ENCODE measurements at places on chromosomes 1 and 21.

DNA sequence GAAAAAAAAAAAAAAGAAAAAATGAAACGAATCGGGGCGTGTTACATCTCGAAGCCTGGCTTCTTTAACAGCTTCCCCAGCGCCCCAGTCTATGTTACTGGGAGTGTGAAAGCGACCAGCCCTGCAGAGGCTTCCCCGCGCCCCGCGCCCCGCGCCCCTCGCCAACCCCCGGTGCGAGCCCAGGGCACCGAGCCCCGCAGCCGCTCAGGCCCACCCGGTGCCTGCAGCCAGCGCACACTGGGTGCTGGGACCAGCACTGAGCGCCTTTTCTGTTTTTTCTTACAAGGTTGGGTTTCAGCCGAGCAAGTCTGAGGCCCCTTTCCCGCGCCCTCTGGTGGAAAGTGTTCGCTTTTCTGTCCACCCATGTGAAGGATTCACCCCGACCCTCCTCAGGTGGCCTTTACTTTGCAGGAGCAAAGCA lies 42.1 kb upstream of the ZNF496 start:
- peak; percentile 66 for DNase-seq

DNA sequence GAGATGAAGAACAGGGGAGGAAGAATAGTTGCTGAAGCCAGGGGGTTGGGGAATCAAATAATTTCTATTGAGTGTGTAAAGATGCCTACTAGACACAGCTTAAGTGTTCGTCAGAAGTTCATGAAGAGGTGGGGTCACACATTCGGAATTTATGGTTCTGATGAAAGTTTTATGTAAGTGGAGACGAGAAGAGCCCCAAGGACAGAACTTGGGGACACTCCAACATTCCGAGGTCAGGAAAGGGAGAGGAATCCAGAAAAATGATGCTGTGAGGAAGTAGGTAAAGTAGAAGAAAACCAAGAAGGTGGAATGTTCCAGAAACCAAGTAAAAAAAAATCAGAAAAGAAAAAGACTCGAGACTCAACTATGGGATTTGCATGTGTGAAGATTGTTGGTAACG lies 272.5 kb downstream of the SIPA1L2 start:
- no peak for DNase-seq

DNA sequence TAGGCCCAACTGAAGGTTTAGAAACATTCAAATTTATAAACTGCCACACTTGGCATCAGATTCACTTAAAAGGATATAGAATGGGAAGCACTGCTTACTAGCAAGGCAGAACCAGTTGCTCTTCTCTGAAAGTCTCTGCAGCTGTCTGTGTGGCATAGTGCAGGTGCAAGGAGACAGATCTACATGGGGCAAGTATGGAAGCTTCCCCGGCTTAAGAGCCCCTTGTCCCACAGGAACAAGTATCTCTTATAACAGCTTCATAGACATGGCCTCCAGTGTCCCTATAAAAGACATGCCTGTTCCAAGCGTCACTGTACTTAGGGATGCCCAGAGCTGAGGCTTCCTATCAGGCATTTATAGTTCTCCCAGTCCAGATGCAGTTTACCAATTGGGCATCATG lies 26.5 kb downstream of the ZBTB8B start:
- DNase-seq: no peak

DNA sequence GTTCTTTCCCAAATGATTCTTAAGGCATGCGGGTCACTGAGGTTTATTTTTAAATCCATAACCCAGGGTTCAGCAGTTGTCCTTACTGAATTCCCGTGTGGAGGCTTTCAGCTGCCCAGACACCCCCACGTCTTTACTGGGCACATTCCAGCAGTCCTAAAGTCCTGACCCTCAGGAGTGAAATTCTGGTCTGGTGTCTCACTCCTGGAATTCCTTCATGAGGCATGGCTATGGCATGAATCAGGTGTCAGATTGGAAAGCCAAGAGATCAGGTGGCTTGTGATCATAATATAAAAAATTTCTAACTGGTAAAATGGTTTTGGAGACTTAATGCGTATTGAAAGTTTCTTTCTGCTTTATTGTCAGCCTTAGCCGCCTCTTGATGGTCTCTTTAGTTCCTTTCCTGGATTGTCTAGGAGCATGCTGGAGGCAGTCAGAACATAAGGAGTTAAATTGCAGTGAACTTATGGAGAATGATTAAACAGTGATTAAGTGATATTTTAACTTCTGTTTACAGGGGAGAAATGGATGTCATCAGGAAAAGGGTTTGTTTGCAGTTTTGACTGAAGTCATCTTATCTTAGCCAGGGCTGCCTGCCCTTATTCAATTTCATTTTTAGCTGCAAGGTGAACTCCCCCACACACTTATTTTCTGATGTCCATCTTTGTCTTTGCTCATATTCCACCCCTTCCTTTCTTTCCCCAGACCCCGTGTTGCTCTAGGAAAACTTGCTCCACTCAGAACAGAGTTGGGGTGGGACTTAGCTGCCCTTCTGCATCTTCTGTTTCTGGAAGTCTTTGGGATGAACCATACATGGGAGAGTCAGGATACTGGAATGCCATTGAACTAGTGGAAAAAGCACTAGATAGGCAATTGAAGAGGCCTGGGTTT lies 25.7 kb upstream of the MACF1 start:
- no peak for DNase-seq

DNA sequence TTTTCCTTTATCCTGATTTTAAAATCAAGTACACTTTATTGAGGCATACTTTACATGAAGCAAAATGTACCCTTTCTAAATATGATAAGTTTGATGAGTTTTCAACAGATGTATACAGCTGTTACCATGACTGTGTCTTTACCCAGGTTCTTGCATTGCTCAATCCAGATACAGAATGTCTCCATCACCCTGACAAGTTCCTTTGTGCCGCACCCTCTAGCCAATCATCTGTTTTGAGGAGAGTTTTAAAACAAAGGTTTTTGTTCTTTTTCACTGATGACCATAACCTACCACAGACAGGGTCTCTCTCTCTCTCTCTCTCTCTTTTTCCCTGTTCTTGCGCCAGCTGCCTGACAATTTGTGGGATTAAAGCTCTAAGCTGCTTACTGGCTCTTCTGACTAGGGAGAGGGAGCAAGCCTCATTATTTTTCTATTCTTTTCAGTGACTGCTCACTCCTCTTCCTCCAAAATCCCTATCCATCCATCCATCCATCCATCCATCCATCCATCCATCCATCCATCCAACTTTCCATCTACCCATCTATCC lies 1.2 kb upstream of the KCNE1 start:
- DNase-seq: peak; percentile 66

DNA sequence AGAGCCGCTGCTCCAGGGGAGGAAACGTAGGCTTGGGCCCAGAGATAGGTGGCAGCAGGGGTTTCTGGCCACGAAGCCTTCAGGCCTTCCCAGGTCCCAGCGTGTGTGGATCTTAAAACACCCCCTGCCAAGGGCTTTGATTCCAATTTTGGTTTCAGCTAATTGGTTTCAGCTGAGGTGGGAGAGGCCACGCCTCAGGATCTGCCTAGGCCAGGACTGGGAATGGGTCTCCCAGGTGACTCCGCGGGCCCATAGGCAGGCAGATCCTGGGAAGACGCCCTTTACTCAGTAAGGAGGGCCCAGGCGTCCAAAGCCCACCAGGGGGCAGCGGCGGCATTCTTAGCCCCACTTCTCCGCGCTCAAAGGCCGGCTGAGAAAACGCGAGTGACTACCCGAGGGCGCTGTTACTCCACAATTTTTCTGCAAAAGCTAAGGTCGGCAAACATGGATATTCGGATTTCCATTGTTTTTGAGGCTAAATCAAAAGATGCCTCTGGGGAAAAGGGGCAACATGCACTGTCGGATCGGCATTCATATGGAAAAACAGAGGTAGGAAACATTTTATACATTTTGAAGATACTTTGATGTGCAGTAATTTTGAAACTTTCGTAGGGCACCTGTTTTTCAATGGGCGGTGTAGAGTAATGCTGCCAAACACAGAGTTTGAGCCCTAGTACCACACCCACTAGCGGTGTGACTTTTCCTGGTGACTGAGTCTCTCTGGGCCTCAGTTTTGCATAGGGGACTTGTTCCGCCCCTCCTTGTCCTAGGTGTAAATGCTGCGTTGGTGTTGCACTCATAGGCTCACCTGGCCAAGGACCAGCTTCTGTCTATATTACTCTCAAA lies 31.8 kb upstream of the BCL10 start:
- peak; percentile 71 for DNase-seq

- no peak for DNase-seq
Measured at GRCh38 chr1:183842795-183843144, 37.9 kb downstream of the RGL1 start.

GRCh38 chr1:231699784-231700183 lies 73.2 kb downstream of the DISC1 start:
- DNase-seq: no peak

DNA sequence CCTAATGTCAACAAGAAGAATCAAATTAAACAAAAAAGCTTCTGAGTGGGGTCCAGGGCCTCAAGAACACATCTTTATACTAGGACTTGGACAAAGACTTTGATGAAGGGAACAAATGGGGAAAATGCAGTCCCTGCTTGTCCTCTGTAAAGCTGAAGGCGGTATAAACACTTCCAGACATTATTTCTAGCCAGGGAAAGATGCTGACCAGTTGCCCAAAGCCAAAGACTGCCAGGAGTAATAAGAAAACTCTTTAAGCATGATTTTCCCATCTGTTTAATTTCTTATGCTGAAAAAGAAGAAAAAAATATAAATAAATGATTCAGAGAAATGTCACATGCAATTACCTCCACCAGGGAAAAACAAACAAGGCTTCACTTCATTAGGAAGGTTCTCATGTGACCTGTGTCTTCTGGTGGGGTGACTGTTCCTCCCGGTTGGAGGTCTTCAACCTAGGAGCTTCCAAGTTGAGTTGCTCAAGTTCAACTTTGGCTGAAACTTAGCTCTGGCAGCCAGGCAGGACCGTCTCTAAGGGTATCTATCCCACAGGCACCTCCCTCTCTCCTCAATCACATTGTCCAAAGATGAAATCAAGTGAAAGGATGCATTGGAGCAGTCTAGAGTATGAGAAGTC lies 65.2 kb upstream of the KCNE2 start:
- DNase-seq: no peak

GRCh38 chr1:205351984-205352713 lies 4.6 kb downstream of the KLHDC8A start:
- no peak for DNase-seq

- DNase-seq: no peak
Measured at GRCh38 chr1:182723200-182723599, 38.8 kb upstream of the RGS8 start.

DNA sequence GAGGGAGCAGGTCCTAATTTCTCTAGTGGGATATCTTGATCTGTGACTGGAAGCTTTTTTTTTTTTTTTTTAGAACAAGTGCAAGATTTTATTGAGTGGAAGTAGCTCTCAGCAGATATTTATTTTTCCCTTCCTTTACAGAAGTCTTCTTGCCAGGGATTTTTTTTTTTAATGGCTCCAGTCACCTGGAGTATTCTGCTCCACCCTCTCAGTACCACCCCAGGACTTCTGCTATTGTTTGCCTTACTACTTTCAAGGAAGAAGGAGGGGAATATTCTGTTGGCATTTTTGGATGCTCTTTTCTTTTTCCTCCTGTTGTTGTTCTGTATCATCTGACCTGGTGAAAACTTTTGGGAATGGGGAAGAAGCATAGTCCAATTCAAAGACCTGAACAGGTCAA lies 23.1 kb upstream of the CYP2J2 start:
- no peak for DNase-seq

DNA sequence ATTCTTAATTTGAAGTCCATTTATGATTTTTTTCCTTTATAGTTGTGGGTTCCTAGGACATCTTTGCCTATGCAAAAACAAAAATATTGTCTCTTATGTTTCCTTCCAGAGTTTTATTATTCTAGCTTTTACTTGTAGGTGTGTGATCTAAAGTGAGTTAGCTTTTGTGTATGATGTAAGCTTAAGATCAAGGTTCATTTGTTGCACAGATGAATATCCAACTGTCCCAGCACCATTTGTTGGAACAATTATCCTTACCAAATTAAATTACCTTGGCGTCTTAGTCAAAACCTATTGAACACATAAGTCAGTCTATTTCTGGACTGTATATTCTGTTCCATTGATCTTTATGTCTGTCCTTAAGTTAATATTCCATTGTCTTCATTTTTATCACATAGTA lies 337.6 kb downstream of the ZP4 start:
- DNase-seq: no peak

DNA sequence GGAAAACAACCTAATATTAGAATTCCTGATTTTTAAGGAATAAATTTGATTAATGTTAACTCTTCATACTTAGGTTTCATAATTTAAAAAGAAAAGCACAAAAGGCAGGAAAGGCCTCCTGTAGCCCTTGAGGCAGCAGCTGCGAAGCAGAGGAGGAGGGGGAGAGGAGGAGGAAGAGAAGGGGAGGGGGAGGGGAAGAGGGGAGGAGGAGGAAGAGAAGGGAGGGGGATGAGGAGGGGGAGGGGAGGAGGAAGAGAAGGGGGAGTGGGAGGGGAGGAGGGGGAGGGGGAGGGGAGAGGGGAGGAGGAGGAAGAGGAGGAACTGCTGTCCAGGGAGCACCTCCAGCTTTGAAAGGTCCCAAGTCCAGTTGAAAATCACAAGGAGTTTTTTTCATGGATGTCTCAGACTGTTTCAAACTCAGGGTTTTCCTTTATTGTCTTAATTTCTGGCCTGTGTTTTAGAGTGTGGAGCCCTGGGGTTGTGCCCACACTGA lies 35.1 kb upstream of the DIP2A start:
- peak; percentile 38 for DNase-seq

- no peak for DNase-seq
Measured at GRCh38 chr1:4149831-4150230, 249.8 kb upstream of the C1orf174 start.

DNA sequence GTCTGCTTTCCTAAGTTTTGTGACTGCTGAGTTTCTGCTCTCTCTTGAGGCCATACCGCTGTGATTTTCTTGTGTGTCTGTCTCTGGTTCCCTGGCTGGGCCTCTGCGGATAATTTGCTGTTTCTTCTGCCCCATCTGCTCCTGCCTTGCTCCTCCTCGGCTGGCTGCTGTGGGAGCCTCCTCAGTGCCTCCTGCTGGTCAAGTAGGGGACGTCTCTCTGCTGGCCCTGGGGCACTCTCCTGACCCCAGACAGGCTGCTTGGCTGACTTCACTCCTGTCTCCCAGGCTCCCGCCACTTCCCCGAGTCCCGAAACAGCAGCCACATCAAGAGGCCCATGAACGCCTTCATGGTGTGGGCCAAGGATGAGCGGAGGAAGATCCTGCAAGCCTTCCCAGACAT lies 28.5 kb downstream of the ETNK2 start:
- DNase-seq: peak; percentile 29

- no peak for DNase-seq
Measured at GRCh38 chr1:6012529-6013318, 20.5 kb upstream of the NPHP4 start.

- peak; percentile 4 for DNase-seq
Measured at GRCh38 chr1:61337981-61338848, 255.9 kb downstream of the NFIA start.

GRCh38 chr1:202281316-202282024 lies 60.3 kb downstream of the UBE2T start:
- DNase-seq: no peak

DNA sequence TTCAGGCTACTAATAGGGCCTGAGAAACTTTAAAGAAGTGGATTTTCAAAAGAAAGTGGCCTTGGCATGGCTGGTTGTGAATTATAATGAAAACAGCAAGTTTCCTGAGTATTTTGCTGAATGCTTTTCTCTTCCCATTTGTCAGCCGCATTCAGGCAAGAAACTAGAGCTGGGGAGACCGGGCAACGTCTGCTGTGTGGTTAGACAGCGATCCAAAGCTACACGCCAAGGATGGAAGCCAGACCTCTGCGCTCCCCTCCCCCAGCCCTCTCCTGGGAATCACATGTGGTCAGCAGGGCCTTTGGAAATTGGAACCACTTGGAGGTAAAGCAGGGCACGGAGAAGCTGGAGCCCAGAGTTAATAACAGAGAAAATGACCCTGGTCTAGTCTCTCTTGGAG lies 114.1 kb upstream of the CD34 start:
- DNase-seq: no peak
